ENCODE measurements at places on chromosomes 11 and 22.
A peak's percentile ranks its signal among the peaks of the same experiment; 100 is the strongest.

GRCh38 chr11:3221408-3222002, 2.9 kb upstream of the MRGPRG start:
- no peaks in the 10 kb centered on the region for H3K36me3 ChIP-seq
- H3K4me1 ChIP-seq, result no peaks in the 10 kb centered on the region
- no peaks in the 10 kb centered on the region for H3K27me3 ChIP-seq

GRCh38 chr11:107655602-107656001, 56.3 kb downstream of the SLN start:
- no peaks in the 10 kb centered on the region for H3K27me3 ChIP-seq
- H3K27ac ChIP-seq, result no peak overlapping the region
- no peak for DNase-seq
- no peak overlapping the region for H3K4me3 ChIP-seq

- H3K27ac ChIP-seq, result no peak overlapping the region
- H3K4me1 ChIP-seq, result no peaks in the 10 kb centered on the region
- H3K27me3 ChIP-seq, result no peaks in the 10 kb centered on the region
These were observed 24.3 kb upstream of the POU2AF2 start for GRCh38 chr11:111221208-111221607.

DNA sequence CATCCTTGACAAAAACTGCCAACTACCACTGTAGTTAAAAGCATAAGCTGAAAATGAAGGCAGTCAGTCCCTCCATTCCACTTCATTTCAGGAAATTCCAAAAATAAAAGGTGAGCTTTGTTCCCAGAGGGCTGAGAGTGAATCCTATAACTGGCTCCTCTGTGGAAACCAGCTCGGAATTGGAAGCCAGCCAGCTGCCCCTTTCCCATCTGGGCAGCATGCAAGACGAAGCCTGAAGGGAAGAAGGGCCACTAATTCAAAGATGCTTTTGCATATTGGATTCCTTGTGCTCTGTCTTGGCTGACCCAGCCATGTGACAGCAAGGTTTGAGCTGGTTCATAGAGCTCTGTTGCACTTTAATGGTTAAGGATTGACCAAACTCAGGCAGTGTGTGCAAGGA, 83.4 kb downstream of the ALX4 start:
- no peak overlapping the region for H3K4me3 ChIP-seq
- no peaks in the 10 kb centered on the region for H3K27me3 ChIP-seq
- no peak for DNase-seq
- no peaks in the 10 kb centered on the region for H3K4me1 ChIP-seq

DNA sequence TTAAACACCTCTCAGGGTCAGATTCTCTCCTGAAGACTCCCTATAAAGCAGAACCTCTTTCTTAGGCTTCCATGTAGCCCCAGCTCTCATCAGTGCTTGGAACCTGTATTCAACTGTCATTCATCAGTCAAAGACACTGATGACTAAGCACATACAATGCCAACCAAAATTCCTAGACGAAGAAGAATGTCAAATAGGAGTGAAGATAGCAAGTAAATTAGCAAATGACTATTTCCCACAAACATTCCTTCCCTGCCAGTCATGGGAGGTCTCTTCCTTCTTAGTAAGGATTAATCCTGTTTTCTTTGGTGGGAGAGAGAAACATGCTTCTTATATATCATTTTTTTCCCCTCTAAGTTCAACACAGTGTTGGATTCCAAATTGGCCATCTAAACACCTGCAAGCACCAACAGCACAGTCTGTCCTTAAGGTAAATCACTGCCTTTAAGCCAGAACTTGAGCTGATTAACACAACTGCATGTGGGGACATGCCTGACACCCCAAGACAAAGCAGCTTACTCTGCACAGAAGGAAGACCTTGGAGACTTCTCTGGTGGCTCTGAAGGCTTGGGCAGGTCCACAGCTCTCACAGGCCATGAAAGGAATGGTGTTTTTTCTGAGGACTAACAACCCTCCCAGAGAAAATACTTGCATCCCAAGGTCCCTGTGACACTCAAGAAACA, 47.5 kb upstream of the ME3 start:
- no peaks in the 10 kb centered on the region for H3K36me3 ChIP-seq
- no peaks in the 10 kb centered on the region for H3K27me3 ChIP-seq
- no peak overlapping the region for H3K27ac ChIP-seq
- H3K4me3 ChIP-seq, result no peak overlapping the region
- no peaks in the 10 kb centered on the region for H3K4me1 ChIP-seq

DNA sequence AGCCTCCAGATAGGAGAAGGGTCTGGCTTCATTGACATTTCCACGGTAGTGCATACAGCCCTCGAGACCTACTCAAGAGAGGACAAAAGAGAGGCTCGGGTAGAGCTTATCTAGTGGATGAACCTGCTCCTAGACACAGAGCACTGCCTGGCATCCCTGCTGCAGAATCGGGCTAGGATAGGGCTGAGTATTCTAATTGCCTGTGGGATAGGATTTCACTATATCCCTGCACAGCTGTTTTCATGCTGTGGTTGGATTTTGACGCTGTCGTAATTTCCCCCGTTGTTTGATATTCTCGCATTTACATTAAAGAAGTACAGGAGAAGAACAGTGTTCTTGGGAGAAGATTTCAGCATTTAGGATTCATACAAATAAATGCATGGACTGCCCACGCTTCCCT, 107.8 kb downstream of the KIRREL3 start:
- H3K36me3 ChIP-seq, result no peaks in the 10 kb centered on the region
- no peak overlapping the region for H3K27ac ChIP-seq
- DNase-seq, result no peak
- no peaks in the 10 kb centered on the region for H3K27me3 ChIP-seq

GRCh38 chr11:131463649-131464425, 93.4 kb downstream of the NTM start:
- H3K4me3 ChIP-seq, result no peak overlapping the region
- no peaks in the 10 kb centered on the region for H3K27me3 ChIP-seq
- DNase-seq, result no peak
- H3K27ac ChIP-seq, result no peak overlapping the region
- H3K36me3 ChIP-seq, result no peaks in the 10 kb centered on the region

GRCh38 chr11:85945788-85946187, 90.6 kb downstream of the CCDC83 start:
- H3K27me3 ChIP-seq, result no peaks in the 10 kb centered on the region
- DNase-seq, result no peak
- H3K4me1 ChIP-seq, result no peaks in the 10 kb centered on the region
- no peak overlapping the region for H3K4me3 ChIP-seq
- no peaks in the 10 kb centered on the region for H3K36me3 ChIP-seq

GRCh38 chr11:1271002-1271401, 38.4 kb downstream of the TOLLIP start:
- peaks cover 2% of the 10 kb centered on the region for H3K36me3 ChIP-seq
- H3K27ac ChIP-seq, result no peak overlapping the region
- no peaks in the 10 kb centered on the region for H3K4me1 ChIP-seq
- no peak for DNase-seq

- H3K27ac ChIP-seq, result no peak overlapping the region
- no peaks in the 10 kb centered on the region for H3K4me1 ChIP-seq
- no peaks in the 10 kb centered on the region for H3K27me3 ChIP-seq
- no peak for DNase-seq
These were observed 1.7 kb upstream of the KRTAP5-7 start for GRCh38 chr11:71525188-71525937.

DNA sequence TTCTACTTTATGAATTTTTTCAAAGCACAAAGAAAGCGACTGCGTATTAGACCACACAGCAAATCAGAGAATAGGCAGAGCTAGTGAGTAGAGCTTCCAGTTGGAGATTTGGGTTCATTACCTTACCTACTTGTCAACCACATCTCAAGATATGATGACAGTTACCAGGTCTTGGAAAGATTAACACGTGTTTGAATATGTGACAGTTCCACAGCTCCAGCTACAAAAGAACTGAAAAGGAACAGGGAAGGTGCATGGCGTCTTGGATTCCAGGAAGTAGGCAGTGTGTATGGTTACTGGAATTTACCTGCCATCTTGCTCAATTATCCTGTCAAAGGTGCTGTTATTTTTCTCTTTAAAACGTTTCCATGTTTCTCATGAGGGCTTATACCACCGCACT, 5.3 kb downstream of the TIRAP start:
- no peak overlapping the region for H3K4me3 ChIP-seq
- H3K36me3 ChIP-seq, result peaks cover 4% of the 10 kb centered on the region
- no peaks in the 10 kb centered on the region for H3K4me1 ChIP-seq
- H3K27me3 ChIP-seq, result no peaks in the 10 kb centered on the region
- no peak overlapping the region for H3K27ac ChIP-seq

DNA sequence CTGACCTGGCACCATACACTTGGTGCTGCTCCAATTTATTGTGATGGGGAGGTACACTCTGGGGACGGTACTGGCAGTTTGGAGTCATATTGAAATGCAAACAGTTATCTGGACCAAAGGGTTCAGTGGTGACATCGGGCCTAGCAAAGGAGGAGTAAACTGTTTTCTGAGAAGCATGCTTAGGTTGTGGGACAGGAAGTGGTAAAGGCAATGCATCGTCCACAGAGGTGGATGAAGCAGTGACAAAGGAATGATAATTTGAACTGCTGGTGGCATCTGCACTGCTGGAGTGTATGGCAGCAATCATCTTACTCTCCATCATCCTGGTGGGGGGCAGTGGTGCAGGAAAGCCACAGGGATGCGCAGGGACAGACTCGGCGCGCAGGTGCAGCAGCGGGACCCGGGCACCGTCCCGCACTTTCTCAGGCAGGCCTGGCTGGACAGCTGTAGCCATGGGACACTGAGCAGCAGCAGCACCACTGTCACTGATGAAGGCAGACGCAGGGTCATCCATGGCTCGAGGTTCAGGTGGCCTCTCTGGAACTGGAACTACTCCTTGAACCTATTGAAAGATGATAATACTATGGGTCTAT, 28.0 kb upstream of the TP53AIP1 start:
- peaks cover 4% of the 10 kb centered on the region for H3K36me3 ChIP-seq
- no peak overlapping the region for H3K27ac ChIP-seq
- no peaks in the 10 kb centered on the region for H3K4me1 ChIP-seq
- no peak for DNase-seq
- H3K4me3 ChIP-seq, result no peak overlapping the region
- no peaks in the 10 kb centered on the region for H3K27me3 ChIP-seq

GRCh38 chr11:36233204-36233603, 56.0 kb downstream of the COMMD9 start:
- DNase-seq, result no peak
- H3K27ac ChIP-seq, result no peak overlapping the region
- no peak overlapping the region for H3K4me3 ChIP-seq
- no peaks in the 10 kb centered on the region for H3K4me1 ChIP-seq
- no peaks in the 10 kb centered on the region for H3K36me3 ChIP-seq

GRCh38 chr11:1119604-1120146, 38.1 kb upstream of the MUC5AC start:
- no peaks in the 10 kb centered on the region for H3K36me3 ChIP-seq
- no peak overlapping the region for H3K4me3 ChIP-seq
- DNase-seq, result no peak
- no peak overlapping the region for H3K27ac ChIP-seq
- no peaks in the 10 kb centered on the region for H3K27me3 ChIP-seq
- H3K4me1 ChIP-seq, result no peaks in the 10 kb centered on the region

GRCh38 chr11:26626346-26626745, 54.3 kb upstream of the MUC15 start:
- no peak overlapping the region for H3K4me3 ChIP-seq
- H3K27me3 ChIP-seq, result no peaks in the 10 kb centered on the region
- no peak overlapping the region for H3K27ac ChIP-seq
- DNase-seq, result no peak
- no peaks in the 10 kb centered on the region for H3K4me1 ChIP-seq

DNA sequence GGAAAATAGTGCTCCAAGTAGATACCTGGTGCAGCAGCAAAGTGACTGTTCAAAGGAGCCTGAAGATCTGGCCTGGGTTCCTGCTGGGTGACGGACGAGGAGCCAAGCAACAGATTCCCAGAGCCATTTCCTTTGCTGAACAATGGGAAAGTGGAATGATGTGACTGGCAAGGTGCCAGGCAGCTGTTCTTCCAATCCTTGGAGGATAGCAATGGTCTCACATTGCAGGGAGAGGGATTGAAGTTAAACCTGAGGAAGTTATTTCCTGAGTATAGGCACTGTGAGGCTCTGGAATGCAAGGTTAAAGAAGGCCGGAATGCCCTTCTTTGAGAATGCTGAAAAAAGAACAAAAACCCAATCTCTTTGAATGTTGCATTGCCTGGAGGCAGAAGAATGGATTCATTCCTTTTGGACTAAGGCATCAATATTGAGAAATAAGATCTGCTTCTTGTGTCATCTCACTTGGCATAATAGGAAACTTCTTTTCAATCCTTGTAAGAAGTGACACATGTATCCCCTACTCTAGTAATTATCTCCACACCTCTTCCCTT, 223.8 kb downstream of the BLID start:
- no peaks in the 10 kb centered on the region for H3K36me3 ChIP-seq
- H3K4me1 ChIP-seq, result no peaks in the 10 kb centered on the region
- no peak overlapping the region for H3K4me3 ChIP-seq
- DNase-seq, result no peak
- H3K27ac ChIP-seq, result no peak overlapping the region
- no peaks in the 10 kb centered on the region for H3K27me3 ChIP-seq

- no peaks in the 10 kb centered on the region for H3K4me1 ChIP-seq
- no peak overlapping the region for H3K4me3 ChIP-seq
- H3K27me3 ChIP-seq, result no peaks in the 10 kb centered on the region
These were observed 179.2 kb downstream of the SBF2 start for GRCh38 chr11:10114593-10115404.

- H3K4me3 ChIP-seq, result no peak overlapping the region
- H3K27ac ChIP-seq, result no peak overlapping the region
- no peaks in the 10 kb centered on the region for H3K36me3 ChIP-seq
- peak; percentile 0 for DNase-seq
- no peaks in the 10 kb centered on the region for H3K4me1 ChIP-seq
These were observed 875.8 kb downstream of the BRD1 start for GRCh38 chr22:48951836-48952235.

GRCh38 chr11:128089962-128090361, 497.4 kb downstream of the ETS1 start:
- DNase-seq, result no peak
- H3K4me3 ChIP-seq, result no peak overlapping the region
- H3K27ac ChIP-seq, result no peak overlapping the region
- H3K27me3 ChIP-seq, result no peaks in the 10 kb centered on the region
- H3K36me3 ChIP-seq, result no peaks in the 10 kb centered on the region

- peak; percentile 48 for DNase-seq
- H3K36me3 ChIP-seq, result no peaks in the 10 kb centered on the region
- no peaks in the 10 kb centered on the region for H3K27me3 ChIP-seq
- no peak overlapping the region for H3K4me3 ChIP-seq
These were observed 9.7 kb upstream of the PIK3IP1 start for GRCh38 chr22:31302006-31302405.

- no peaks in the 10 kb centered on the region for H3K4me1 ChIP-seq
- peak; percentile 63 for DNase-seq
- no peaks in the 10 kb centered on the region for H3K27me3 ChIP-seq
- H3K4me3 ChIP-seq, result no peak overlapping the region
- no peaks in the 10 kb centered on the region for H3K36me3 ChIP-seq
- no peak overlapping the region for H3K27ac ChIP-seq
These were observed 327.6 kb upstream of the PLET1 start for GRCh38 chr11:112588252-112588694.

GRCh38 chr11:64444838-64445441, 86.0 kb downstream of the RPS6KA4 start:
- no peak overlapping the region for H3K4me3 ChIP-seq
- peaks cover 12% of the 10 kb centered on the region for H3K4me1 ChIP-seq
- no peak for DNase-seq
